Left ventricle myocardium superior (tissue), 1 donor: ENCODE measurements at places on chromosomes 5 and 9. TPM values are rescaled to one million over a fixed set of nuclear protein-coding genes. Genes with fewer than 3 reads are reported as not detected.

- no peak for DNase-seq
Measured at GRCh38 chr9:71268871-71269635, 147.6 kb upstream of the TRPM3 start.

- no peak for DNase-seq
Measured at GRCh38 chr5:54024466-54024865, 285.9 kb downstream of the ARL15 start.

Gene PRR16
- total RNA-seq: 12.9 TPM

DNA sequence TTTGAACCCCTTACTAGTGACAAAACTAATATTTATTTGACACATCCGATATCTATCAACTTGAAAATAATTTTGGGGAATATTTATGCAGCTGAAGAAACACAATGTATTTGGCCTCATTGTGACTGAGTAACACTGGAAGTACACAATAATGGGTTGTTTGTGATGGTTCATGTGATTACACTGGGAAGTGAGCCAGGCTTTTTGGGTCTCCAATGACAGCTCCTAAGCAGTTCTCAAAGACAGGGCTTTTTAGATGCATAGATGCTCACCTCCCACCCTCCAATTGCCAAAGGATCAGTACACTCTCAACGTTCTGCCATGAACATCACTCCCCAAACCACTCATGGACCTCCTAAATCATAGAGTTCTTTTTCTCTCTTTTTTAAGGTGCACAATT lies 170.0 kb downstream of the SLC24A2 start:
- no peak for DNase-seq

Gene NR5A1
- total RNA-seq: not detected
